ENCODE measurements at places on chromosomes 12 and 14.

DNA sequence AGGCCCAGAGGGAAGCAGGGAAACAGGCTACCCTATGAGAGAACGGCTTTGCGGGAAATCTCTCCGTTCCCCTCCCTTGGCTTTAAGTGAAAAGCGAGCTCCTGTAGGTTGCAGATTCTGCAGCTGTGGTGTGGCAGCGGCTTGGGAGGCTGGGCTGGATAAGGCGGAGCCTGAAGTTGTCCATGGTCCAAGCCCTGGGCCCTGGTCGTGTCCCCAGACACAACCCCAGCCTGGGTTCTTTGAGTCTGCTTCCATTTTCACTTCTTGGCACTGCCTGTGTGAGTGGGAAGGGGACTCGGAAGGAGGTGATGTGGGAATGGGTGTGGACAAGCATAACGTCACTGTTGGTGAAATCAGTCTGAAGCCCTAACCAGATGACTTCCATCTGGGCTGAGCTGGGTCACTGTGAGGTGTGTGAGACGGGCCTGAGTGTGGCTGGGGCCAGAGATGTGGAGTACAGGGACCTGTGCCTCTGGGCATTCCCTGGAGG is 43.0 kb upstream of the CTDSP2 start:
- DNase-seq = no peak

DNA sequence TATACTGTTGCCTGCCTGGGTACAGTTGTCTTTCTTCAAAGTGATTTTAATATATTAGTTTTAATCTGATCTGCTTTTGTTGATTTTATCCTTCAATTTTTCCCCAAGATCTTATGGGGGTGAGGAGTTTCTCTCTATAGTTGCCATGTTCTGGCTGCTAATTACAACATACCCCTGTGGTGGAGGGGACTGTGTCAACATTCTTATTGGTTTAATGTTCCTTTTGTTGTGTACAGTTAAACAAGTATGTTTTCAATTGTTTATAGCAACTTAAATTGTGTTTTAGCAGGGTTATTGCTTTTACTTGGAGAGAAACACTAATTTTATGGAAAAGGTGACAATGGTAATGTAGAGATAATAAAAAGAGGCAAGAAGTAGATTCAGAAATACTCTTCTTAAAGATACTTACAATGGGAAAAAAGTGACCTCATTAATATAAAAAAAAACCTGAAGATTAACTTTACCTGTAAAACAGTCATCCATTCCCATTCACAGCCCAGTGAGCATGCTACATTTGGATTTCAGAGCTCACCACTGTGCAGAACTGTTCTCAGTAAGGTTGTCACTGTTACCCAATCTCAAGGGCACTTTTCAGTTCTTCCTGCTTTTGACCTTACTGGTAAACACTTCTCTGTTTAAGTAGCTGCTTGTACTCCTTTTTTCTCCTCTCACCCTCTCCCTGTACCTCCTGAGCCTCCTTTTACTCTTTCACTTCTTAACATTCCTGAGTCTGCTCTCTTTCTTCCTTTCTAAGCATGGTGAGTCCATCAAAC is 8.1 kb upstream of the LRRK2 start:
- DNase-seq = no peak

GRCh38 chr14:91351512-91351862 is 66.1 kb downstream of the CCDC88C start:
- no peak for DNase-seq

GRCh38 chr12:51883998-51884675 is 3.8 kb upstream of the ANKRD33 start:
- no peak for DNase-seq

GRCh38 chr14:45123271-45123670 is 11.0 kb downstream of the FKBP3 start:
- no peak for DNase-seq

DNA sequence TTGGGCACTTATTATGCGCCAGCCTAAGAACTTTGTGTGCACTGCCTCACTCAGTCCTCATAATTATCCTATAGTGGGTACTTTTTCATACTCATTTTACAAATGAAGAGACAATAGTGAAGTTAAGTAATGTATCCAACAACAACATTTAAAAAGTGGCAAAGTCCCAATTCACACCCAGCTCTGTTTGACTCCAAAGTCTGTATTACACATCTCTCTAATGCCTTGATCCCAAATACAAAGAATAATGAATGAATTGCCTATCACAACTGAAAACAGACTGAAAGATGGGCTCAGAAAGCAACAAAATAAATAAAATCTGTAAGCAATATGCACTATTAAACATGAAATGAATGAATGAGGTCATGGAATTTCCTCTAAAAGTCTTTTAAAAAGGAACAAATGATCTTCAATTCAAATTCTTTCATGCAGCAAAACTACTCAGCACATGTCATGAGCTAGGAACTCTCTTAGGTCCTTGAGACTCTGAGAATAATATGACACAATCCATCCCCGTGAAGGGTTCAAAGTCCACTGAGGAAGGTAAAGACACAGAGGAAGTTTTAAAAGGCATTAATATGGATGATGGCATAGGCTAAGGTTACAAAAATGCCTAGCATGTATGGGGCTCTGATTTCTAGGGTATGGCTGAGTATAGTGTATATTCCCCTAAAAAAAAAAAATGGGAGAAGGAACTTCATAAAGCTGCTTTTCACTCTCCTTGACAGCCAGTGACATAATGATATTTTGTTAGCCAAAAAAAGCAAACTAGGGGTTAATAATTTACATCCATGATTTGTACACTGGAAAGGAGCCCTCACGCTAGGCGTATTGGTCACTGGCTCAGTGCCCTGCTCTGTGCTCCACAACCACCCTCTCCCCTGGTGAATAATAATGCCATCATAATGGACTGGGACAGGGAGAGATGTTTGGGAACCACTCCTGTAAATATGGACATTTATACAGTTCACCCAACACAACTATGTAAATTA is 103.4 kb downstream of the SLC2A13 start:
- DNase-seq = no peak

DNA sequence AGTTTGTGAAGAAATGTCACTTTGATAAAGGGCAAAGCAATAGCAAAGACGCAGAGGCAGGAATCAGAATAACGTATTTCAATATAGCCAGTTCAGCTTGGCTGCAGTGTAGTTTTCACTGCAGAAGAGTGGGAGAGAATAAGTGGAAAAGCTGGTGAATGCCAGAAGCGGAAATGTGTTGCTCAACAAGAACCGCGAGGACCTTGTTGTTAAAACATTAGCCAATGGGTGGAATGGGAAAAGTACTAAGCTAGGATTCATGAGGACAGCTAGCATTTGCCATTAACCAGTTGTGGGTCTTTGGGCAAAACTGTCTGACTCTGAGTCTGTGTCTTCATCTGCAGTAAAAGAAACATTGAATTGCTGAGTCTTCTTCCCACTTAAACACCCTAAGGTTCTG is 292.9 kb upstream of the GRIP1 start:
- DNase-seq = no peak

DNA sequence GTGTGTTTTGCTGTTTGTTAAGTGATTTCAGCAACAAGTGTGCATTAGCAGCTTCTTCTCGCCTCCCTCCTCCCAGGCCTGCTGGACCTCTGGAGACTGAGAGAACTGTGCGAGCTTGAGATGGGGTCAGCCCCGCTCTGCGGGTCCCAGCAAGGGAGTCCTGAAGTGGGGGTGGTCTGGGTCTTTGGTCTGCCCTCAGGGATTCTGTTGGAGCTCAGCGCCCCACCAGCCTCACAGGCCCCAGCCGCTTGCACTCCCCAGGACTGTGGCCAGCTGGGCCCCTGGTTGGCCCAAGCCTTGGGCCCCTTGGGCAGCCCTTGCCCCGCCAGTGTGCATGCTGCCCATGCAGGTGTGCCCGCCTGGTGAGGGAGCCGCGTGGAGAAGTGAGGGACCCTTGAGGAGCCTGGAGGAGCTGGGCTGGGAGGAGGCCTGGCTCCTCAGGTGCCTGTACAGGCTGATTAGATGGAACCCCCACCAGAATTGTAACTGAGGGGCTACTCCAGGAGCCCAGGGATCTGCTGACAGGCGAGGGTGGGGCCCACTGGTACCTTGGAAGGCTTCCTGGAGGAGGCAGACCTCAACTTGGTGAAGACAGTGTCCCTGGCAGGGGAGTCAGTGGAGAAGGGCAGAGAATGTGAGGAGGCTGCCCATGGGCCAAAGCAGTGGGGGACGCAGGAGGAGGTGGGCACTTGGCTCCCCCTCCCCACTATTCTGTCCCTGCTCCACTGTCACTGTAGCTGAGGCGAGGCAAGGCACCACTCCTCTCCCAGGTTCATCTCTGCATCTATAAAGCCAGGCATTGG is 56.7 kb downstream of the BEGAIN start:
- no peak for DNase-seq

DNA sequence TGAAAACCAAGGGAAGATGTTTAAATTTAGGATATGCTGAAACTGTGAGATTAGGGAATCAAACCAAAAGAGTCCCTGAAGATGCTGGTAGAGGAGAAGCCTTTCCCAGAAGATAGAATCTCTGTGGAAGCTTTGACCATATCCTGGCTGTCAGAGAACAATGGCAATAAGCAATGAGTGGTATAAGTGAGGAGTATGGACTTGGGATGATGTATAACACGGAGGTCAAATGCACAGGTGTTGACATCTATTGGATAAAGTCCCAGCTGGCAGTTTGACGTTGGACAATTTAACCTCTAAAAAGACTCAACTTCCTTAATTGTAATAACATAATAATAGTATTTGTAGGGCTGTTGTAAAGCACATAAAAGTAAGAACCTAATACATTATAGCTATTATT is 30.1 kb upstream of the CLEC14A start:
- no peak for DNase-seq

- DNase-seq = no peak
These were observed 21.3 kb downstream of the TPCN1 start for GRCh38 chr12:113242560-113242959.

GRCh38 chr12:4379405-4379804 is at the start of gene FGF23:
TSS of gene FGF23 (minus strand) at chr12:4379712. CDS start at chr12:4379582, 130 bp downstream.
- DNase-seq = no peak

- DNase-seq = no peak
These were observed 10.5 kb upstream of the NUAK1 start for GRCh38 chr12:106149096-106149784.

- DNase-seq = no peak
These were observed 18.6 kb upstream of the IFNG start for GRCh38 chr12:68178184-68178583.

DNA sequence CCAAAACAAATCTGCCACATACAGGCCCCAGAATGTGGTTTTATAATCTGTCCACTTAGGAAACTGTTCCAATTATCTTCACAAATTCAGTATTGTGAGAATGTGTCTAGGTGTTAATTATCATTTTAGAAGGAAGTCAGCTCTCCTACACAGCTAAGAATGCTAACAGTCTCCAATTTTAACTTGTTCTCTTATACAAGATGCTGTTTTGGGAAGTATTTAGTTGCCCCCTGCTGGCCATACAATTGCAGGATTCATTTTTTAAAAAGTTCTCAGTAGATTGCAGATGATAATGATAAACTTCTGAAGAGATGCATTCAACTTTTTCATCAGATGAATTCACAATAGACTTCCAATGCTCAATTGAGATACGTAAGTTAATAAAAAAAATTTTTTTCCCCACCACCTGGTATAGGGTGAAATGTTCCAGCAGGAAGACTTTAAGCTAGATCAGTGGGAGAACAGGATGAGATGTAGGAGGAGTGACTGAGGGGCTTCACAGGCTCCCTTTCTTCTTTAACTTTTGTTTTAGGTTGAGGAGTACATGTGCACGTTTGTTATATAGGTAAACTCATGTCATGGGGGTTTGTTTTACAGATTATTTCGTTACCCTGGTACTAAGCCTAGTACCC is 27.3 kb upstream of the OSBPL8 start:
- peak; percentile 40 for DNase-seq

- DNase-seq = no peak
These were observed 11.9 kb downstream of the CACNA2D4 start for GRCh38 chr12:1906579-1906978.

DNA sequence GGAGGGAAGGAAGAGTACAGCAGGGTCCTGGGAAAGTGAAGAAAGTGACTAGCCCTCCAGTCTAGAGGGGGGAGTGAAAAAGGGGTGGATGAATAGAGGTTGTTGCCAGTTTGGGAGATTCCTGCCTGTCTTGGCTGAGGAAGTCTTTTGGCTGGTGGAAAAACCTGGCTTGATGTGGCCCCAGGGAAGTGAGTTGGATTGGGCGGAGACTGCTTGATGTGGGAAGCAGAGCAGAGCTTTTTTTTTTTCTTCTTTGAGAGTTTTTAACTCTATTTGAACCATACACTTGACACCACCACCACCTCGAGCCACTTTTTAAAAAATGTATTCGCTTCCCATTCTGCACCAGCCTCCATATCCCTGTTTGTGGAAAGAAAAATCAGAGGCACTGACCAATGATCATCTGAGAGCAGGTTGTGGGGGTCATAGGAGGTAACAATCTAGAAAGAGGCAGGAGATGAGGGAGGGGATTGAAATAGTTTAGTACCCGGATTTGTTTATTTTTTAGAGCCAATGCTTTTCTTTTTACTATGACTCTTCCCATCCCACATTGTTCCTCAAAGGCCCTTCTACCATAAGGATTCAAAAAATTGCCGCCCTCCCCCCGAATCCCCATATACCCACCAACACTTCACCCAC is 690 bp upstream of the DTX3 start:
- no peak for DNase-seq

- DNase-seq = no peak
These were observed 64.8 kb downstream of the CCDC60 start for GRCh38 chr12:119399301-119399700.

DNA sequence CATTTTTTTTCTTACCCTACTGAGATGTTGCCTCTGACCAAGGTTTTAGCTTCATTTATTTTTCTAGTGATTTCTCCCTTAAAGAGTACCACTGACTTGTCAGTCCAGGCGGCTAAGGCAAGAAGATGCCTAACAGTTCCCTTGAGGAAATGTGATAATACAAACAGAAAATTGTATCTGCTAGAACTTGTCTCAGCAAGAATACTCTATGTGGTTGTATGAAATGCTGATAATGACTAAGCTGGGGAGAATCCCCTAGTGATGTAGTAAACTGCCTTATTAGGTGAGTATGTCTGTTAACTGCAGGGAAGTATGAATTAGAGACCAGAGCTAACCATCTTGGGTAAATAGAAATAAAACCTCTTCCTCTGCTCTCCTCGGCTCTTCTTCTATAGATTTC is 6.7 kb downstream of the C12orf54 start:
- DNase-seq = no peak

DNA sequence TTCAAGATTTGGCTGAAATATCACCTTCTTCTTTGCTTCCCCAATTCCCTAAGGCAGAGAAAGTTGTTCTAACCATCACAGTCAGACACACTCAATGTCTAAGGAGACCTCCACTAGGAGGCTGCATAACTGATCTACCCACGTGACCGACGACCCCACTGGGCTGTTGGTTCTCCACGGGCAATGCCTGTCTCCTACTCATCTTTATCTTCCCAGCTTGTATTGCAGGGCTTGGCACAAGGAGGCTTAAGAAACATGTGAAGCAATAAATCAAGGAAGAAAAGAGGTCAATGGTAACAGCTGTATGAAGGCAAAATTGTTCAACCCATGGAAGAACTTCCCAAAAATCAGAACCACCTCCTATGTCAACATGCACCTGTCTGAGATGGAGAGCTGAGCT is 27.1 kb downstream of the NT5DC3 start:
- no peak for DNase-seq

GRCh38 chr12:77256956-77257355 is 191.6 kb upstream of the E2F7 start:
- DNase-seq = no peak

Measured in memory B cell (primary cell).